ENCODE measurements at places on chromosomes 1 and 21. TPM values are rescaled to one million over a fixed set of nuclear protein-coding genes. Genes with fewer than 3 reads are reported as not detected.

Gene AIRE
- total RNA-seq = not detected

Gene TMOD4
- total RNA-seq = not detected

Gene TMEM269
- 0.94 TPM for total RNA-seq

Gene KRTAP12-2
- total RNA-seq = not detected

Gene DEGS1
- 49.8 TPM for total RNA-seq

All from parietal lobe (tissue), 2 donors.